ENCODE measurements at places on chromosomes 2 and 18.

DNA sequence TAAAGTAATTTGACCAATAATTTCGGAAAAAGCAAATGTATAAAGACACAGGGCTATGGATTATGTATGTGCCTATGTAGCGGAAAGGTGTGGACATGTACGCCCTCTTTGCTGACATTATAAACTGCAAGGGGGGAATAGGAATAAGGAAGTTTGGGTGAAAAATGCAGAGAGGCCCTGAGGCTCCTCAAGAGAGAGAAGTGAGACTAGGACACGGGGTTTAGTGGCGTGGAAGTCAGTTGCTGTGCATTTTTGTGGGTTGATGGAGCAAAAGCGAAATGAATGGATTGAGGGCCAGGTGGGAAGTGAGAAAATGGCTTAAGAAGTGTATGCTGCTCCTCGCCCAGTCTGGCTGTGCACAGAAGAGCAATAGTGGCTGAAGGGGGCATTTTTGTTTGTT is 96.2 kb upstream of the B3GNT7 start:
- DNase-seq, result no peak

DNA sequence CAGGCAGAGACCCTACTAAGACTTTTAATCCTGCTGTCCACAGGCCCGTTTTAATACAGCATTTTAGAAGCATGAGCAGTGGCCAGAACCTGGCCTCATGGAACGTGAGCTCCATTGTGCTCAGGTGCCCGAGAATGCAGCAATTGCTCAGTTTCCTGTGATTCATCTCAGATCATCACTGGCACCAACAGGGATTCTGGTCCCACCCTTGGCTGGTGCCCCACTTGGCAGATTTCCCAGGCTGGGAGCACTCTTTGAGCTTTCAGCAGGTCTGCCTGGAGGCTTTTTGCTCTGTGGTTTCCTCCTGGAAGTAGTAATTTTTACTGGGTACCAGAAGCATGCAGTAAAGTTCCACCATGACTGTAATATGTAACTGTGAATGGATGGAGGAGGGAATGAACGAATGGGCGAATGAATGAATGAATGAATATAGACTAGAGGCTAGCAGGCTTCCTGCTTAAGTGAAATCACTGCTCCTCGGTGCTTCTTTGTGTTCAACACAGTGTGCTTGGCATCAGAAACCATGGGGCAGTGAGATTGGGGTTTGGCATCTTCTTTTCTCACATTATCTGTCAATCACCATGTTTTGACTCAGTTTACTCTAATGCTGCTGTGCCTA is 312.9 kb downstream of the PRKCE start:
- DNase-seq, result peak; percentile 93

DNA sequence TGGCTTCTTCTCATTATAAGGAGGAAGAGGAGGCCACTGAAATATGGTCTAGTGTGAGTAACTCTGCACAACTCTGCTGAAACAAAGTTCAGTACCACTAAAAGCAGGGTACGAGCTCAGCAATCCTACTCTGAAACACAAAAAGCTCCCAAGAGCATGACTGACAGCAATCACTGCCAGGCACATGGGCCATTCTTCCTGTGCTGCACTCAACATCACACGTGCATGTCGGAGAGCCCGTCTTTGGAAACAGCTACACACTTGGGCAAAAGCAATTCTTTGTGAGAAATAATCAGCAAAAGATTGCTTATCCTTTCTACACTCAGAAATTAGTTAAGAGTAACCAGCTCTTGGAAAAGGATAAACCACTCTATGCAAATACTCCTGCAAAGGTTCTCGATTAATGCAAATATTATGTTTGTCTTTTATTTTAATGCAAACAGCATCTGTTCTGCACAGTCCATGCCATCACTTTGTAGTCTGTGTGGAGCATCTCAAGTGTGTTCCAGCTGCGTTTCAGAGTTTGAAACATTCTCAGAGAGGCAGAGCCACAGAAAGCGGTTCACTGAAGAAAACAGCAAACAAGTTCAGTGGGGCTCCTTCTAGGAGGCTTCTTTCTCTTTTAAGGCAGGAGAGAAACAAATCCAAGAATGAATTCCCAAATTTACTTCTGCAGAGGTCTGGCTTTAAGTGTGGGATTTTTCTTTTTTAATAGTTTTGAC is 145.0 kb downstream of the HDAC4 start:
- DNase-seq, result no peak

DNA sequence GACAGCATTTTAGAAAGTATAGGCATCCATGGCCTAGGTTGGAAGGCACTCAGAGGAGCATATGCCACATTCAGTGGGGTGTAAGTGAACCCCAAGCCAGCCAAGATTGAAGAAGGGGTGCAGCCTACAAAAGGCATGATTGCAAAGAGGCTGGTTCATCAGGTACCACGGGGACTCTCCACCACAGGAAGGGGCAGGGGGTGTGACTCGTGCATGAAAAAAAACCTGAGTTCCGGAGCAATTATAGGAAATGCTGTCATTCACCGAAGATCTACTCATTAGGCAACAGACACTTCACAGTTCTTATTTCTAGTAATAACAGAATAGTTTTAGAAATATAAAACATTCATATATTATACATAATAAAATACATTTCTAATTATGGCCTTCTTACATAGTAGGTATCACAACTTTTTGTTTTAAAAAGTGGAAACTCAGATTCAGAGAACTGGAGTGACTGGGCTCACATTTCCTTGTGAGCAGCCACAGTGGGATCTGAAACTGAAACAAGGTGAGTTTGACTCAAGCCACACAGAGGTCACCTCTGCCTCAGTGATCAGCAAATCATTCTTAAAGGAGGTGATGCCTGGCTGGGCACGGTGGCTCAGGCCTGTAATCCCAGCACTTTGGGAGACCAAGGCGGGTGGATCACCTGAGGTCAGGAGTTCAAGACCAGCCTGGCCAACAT is 188.4 kb upstream of the GYPC start:
- DNase-seq, result no peak

DNA sequence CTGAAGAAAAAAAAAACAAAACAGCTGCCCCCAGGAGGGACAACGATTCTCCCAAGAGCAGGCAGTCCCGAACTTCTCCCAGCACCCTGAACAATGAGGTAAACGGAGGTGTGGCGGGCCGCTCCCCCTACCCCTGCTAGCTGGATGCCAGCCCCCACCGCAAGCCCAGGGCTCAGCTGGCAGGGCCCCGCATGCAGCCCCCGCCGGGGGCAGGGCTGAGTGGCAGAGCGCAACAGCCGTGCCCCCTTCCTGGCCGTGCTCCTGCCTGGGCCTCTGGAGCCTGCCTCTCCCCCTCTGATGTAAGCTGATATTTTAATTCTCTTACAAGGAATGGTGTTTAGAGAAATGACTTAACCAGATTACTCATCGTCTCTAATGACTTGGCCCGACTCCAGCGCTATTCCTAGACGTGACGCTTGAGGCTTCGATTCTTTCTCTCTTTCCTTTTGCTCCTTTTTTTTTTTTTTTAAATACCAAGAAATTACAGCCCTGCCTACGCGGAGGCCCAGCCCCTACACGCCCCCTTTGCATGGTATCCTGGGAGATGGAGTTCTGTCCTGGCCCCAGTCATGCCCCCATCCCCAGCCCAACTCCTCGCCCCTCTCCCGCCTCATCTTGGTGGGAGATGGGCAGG is 4.6 kb upstream of the ARID5A start:
- DNase-seq, result peak; percentile 44

DNA sequence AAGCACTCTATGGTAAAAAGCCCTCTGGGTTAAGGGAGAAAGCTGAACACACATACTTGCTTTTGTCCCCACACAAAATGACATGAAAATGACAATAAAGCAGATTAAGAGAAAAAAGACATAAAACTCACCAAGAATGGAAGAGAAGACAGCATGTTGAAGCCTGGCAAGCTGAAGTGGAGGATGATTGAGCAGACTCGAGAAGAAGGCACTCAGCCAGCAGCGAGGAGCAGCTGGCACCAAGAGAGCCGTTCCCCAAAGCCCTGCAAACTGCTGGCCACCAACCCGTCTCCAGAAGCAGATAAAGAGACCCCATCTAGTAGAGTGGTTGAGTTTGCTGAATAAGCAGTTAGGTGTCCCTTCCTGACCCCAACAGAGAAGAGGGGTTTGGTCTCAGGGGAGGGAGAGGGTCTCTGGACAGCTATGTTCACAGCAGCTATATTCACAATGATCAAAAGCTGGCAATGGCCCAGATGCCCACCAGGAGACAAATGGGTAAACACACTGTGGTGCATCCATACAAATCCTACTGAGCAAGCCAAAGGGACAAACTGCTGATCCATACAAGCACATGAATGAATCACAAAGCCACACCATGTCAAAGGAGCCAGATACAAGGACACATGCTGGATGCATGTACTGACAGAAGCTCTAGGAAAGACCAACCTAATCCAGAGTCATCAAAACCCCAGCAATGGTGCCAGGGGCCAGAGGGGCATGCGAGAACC is 36.9 kb downstream of the FAM168B start:
- DNase-seq, result peak; percentile 66

- no peak for DNase-seq
Measured at GRCh38 chr18:46693996-46694395, 37.0 kb upstream of the LOXHD1 start.
